ENCODE measurements at places on chromosomes 16 and 17.
A peak's percentile ranks its signal among the peaks of the same experiment; 100 is the strongest.

DNA sequence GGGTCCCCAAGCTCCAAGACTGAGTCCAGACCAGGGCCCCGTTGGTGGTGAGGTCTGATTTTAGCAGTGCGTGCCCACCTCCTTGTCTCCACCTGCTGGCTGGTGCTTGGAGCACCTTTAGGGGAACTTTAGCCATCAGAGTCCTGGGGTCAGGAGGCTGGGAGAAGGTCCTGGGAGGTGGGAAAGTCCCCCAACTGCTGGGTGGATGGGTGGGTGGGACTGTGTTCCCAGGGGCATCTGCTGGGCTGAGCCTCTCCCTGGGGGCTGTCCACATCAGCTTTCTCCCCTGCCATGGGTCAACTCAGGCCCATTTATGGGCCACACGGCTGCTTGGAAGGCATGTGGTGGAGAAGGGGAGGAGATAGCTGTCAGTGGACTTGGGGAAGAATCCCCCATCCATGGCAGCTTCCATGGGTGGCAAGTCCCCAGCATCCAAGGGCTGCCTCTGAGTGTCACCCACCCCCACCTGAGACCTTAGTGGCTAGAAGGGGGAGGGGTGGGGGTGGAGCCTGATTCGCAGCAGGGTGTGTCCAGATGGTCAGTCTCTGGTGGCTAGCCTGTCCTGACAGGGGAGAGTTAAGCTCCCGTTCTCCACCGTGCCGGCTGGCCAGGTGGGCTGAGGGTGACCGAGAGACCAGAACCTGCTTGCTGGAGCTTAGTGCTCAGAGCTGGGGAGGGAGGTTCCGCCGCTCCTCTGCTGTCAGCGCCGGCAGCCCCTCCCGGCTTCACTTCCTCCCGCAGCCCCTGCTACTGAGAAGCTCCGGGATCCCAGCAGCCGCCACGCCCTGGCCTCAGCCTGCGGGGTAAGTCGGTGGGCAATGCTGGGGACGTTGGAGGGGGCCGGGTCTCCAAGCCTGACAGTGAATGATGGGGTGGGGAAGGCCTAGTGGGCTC is at the start of gene TRPV2:
Gene TRPV2, plus strand, starts transcription at position 541 of the 894 bp plus-strand sequence. CDS start 2,098 bp downstream, outside the sequence.
- DNase-seq = peak; percentile 65

DNA sequence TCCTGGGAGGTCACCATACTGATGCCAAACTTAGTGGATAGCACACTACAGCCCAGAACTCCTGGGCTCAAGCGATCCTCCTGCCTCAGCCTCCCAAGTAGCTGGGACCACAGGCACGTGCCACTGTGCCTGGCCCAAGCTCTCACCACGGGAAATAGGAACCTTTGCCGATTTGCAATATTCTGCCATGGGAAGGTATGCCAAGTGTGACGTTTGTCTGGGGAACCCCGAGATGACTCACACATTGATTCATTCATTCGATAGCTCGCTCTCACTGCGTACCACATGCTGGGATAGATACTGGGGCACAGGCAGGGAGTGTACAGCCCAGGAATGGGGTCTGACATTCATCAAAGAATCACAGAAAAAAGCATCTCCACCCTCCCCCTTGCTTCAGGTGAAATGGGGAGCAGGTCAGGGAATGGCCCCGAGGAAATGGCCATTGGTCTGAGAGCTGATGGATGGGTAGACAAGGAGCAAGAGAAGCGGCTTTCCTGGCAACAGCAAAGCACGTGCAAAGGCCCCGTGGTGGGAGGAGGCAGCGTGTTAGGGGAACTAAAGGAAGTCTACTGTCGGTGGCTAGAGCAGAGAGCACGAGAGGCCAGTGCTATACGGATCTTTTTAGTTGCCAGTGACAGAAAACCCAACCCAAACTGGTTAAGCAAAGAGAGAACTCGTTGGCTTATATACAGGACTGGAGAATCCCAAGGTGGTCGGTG is 44.1 kb downstream of the DNAH17 start:
- DNase-seq = no peak

- no peak for DNase-seq
These were observed 35.8 kb downstream of the TANC2 start for GRCh38 chr17:63001689-63002394.

GRCh38 chr16:9874219-9874618 is 308.0 kb downstream of the GRIN2A start:
- DNase-seq = no peak

- no peak for DNase-seq
These were observed 25.3 kb upstream of the WIPI1 start for GRCh38 chr17:68482576-68483041.

DNA sequence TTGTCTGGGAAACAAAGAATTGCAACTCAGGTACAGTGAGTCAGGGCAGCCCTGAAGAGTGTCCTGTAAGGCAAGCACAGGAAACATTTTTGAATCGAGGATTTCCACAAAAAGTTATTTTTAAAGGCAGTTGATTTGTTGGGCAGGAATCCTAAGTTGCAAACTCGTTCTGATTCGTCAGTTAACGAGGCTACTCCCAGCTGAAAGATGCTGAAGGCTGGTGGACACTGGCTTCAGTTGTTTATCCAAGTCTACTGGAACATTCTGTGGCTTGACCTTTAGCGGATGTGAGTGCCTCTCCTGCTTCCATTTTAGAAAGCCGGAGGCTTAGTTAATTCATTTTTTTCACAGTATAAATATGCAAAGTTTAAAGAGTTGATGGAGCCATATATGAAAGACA is 84.2 kb downstream of the KCNJ12 start:
- no peak for DNase-seq

DNA sequence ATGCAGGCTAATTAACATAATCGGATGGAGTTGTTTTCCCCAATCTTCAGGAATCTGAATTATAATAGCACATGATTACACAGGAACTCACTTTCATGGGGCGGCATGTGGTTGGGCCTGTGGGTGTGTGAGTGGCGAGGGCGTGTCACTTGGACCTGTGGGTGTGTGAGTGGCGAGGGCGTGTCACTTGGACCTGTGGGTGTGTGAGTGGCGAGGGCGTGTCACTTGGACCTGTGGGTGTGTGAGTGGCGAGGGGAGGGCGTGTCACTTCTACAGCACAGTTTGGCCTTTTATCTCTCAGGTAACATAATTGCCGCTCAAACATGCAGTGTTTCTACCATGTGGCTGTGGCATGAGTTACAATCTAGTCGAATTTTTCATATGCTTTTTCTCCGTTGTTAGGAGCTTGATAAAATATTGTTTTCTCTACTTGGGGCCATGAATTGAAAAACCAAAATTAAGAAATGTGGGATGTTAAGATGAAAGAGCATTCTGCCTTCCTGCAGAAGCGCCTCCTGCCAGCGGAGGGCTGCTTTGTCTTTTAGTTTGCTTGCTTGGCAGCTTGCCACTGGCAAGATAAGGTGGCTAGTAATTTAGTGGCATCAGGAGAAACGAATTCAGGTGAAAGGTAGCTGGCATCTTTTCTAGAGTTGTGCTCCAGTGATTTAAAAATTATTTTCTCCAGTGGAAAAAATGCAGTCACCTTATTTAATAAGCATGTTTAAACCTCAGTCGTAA is 36.2 kb downstream of the USP10 start:
- peak; percentile 27 for DNase-seq

GRCh38 chr16:56629531-56629930 is 2.9 kb upstream of the MT1M start:
- DNase-seq = no peak

GRCh38 chr17:28405632-28406472 is at the start of gene SLC46A1:
SLC46A1 (minus strand) TSS chr17:28406212; CDS start chr17:28406114, 98 bp downstream.
- peak; percentile 18 for DNase-seq

DNA sequence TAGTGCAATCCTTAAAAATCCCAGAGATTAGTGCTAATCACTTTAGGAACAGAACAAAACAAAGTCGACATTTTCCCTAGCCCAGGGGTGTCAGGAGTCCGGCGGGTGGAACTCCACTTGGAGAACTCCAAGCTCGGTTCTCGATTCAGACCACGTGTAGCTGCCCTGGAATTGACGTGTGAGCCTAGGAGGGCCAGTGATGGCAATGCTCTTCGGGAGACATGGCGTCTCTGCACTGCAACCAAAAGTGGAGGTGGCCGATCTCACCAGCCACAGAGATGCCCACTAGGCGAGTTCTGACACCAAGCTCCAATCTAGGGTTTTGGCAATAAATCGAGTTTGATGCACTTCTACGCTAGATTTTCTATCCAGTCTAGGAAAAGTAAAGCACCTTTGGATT is 17.6 kb downstream of the MAP1LC3B start:
- DNase-seq = no peak

GRCh38 chr16:48971571-48972077 is 310.0 kb downstream of the CBLN1 start:
- DNase-seq = no peak

- no peak for DNase-seq
These were observed 266.7 kb downstream of the SOX9 start for GRCh38 chr17:72387487-72387886.

DNA sequence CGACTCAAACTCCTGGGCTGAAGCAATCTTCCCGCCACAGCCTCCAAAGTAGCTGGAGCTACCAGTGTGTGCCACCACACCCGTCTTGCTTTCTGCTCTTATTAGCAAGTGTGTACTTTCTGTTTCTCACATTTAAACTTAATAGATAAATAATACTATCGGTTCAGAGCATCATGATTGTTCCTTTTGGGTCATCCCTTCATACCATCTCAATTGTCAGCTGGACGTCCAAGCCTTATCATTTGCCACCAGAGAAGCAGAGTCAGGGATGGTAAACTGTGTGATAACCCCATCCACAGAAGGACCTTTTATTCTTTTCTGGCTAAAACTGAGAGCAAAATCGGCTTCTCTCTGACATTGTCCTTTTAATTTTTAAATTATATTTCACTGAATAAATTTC is 279.8 kb upstream of the GOT2 start:
- DNase-seq = no peak

DNA sequence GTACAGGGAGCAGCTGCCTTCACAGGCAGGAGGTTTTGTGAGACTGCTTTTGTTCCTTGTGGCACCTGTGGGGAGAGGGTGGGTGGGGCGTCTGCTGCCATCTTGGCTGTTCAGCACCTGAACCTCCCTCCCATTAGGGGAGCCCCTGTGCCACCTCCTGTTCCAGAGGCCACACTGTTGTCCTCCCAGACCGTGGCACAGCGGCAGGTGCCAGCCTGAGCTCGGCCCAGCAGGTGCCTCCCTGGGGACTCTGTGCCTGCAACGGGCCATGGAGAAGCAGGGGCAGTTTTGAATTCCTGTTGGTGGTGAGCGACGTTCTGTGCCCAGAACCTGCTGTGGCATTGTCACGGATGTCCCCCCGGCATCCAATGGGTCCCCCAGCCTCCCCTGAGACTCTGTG is 9.9 kb downstream of the LGALS3BP start:
- no peak for DNase-seq

- peak; percentile 21 for DNase-seq
These were observed 521 bp downstream of the C16orf87 start for GRCh38 chr16:46830417-46830901.

DNA sequence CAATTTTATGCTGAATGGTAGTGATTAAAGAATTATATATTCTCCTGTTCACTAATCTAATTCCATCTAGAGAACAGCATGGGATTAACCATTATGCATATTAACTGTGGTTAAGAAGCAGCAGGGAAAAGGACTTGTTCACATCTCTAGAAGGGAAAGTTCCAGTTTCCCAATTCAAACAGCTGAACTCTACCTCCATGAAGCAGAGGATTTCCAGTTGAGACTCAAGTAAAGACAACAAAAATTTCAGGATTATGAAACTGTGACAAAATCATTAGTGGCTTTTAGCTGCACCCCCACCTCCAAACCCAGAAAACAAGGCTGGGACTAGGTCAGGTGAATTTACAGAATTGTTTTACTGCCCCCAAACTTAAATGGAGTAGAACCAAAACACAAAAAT is 73.6 kb downstream of the USP32 start:
- DNase-seq = no peak

GRCh38 chr17:43416998-43417890 is 18.5 kb downstream of the ARL4D start:
- no peak for DNase-seq

GRCh38 chr17:39659279-39660010 is 5.7 kb upstream of the TCAP start:
- no peak for DNase-seq

All from CD4-positive, alpha-beta T cell treated with Interferon alpha-2 for 1 hour (primary cell).